ENCODE measurements at places on chromosomes 11 and 22. TPM values are rescaled to one million over a fixed set of nuclear protein-coding genes. Genes with fewer than 3 reads are reported as not detected.

DNA sequence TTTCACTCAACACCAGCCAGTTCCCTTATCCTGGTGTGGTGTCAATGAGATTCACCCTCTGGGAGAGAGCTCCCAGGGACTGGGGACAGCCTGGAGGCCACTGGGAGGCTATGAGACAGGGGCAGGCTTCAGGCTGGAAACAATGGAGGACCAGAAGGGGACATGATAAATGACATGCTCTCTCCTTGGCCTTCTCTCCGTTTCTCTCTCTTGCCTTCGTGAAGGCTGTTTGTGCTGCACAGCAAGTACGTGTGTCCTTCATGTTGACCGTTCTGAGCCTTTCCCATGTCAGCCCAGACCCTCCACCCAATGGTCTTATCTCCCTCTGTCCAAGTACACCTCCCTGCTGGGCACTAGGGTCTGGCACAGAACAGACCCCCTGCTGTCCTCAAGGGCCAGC is 1.6 kb upstream of the LZTR1 start:
- no peak for DNase-seq

DNA sequence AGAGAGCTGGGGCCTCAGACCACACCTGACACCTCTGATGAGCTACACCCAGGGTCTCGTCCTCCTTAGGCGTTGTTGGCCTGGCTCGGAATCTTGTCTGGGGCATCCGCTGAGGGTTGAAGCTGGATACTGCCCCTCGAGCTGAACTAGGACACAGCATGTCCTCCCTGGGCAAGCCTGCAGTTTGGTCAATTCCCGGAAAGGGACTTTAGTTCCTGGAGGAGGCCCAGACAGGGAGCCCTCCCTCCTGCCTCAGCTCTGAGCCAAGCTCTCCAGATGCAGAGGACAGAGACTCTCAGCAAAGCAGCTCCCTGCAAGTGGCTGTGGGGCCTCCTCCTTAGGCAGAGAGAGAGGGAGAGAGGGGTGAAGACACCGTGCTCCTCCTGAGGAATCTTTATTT is 4.9 kb downstream of the APOL3 start:
- DNase-seq, result no peak

GRCh38 chr11:74220376-74220775 is 49.3 kb downstream of the PPME1 start:
- no peak for DNase-seq

- no peak for DNase-seq
These were observed 73.2 kb upstream of the CLDN5 start for GRCh38 chr22:19597399-19597735.

GRCh38 chr22:48393885-48394284 is 1433.8 kb downstream of the BRD1 start:
- DNase-seq, result no peak

- no peak for DNase-seq
These were observed 201.7 kb upstream of the PDGFD start for GRCh38 chr11:104365676-104366075.

DNA sequence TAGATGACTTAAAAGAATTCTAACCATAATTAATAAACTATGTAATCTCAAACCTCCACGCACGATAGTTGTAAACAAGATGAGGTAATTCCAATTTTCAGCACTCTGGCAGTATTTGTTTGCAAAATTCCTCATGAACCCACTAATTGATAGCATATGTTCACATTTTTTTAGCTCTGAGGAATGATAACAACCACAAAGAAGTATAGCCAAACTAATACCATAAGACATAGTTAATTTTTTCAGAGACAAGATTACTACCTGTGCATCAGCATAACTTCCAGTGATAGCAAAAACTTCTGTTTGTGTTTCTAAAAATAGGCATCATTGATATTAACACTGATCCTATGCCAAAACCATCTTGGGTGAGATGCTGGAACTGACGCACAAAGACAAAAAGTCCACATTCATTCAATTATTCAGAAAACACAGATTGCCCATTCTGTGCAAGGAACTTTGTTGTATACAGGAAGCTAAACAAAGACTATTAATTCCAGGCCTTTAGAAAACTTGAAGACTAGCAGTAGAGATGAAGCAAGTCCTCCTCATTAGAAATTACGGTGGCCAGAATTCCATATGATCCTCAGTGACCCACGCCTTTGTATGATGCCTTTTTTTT is 57.7 kb downstream of the PDGFD start:
- no peak for DNase-seq

DNA sequence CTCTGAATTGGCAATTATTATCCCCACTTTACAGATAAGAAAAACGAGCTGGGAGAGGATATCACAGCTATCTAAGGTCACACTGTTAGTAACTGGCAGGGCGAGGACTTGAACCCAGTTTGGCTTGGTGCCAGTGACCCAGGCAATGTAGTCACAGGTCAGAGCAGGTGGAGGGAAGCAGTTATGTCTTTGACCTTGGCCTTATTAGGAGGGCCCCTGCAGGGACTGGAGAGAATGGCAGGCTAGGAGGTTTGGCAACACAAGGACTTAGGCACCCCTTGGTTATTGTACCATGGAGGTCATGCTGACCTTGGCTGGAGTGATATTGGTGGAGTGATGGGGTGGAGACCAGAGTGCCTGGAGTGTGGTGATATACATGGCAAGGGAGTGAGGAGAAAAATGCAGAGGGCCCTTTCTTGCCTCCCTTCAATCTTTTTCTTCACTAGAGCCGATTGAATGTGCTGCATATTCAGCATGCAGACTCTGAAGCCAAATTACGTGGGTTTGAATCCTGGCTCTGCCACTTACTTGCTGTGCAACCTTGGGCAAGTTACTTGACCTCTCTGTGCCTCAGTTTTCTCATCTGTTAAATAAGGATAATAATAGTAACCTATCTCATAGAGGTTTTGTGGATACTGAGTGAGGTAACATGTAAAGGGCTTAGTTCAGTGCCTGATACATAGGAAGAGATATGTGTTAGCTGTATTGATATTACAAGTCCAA is 92.7 kb upstream of the TBCEL start:
- no peak for DNase-seq

- DNase-seq, result no peak
These were observed 9.5 kb upstream of the MS4A4E start for GRCh38 chr11:60252213-60253108.

DNA sequence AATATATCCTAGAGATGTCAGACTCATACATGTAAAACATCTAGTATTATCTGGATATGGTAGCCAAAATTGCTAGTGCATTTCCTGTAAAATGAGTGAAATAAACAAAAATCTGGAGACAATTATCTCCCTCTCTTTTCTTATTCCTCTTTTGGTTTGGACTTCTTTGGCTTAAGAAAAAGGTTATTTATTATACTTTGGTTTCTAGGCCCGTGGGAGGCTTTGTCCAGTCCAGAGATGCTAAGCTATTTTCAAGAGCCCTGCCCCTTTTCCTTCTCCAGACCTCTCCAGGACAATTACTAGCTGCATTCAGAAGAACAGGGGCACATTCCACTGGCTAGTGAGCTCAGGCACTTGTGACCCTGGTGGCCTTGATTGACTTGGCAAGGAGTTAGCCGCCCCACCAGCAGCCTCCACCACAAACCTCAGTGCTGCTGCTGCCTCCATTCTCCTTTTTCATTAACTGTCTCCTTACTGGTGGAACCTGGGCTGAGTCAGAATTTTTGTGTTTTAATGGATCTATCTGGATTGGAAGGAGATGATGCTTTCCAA is 747.3 kb upstream of the TENM4 start:
- DNase-seq, result no peak

DNA sequence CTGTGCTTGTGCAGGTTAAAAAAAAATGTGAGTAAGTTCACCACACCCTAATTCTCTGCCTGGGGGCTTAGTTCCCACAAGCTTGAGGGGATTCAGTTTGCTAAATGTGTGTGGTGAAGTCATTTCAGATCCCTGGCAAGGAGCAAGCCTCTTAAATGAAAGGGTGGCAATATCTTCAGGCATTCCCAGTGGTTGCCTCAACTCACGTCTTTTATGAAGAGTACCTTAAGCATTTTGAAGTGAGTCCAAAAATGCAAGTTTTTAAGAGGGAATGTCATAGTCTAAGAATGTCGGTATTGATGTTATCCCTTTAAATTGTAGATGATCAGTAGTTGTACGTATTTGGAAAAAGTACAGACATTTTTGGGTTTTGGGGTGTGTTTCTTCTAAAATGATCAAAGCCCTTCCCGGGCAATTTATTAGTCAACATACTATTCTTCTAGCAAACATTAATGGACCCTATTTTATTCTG is 4.9 kb downstream of the TCP11L1 start:
- DNase-seq, result no peak

- no peak for DNase-seq
These were observed 10.3 kb upstream of the BIK start for GRCh38 chr22:43100225-43100624.

GRCh38 chr11:130638033-130638432 is 189.6 kb downstream of the ADAMTS15 start:
- no peak for DNase-seq

- DNase-seq, result no peak
These were observed 55.2 kb upstream of the BARX2 start for GRCh38 chr11:129320494-129320893.

DNA sequence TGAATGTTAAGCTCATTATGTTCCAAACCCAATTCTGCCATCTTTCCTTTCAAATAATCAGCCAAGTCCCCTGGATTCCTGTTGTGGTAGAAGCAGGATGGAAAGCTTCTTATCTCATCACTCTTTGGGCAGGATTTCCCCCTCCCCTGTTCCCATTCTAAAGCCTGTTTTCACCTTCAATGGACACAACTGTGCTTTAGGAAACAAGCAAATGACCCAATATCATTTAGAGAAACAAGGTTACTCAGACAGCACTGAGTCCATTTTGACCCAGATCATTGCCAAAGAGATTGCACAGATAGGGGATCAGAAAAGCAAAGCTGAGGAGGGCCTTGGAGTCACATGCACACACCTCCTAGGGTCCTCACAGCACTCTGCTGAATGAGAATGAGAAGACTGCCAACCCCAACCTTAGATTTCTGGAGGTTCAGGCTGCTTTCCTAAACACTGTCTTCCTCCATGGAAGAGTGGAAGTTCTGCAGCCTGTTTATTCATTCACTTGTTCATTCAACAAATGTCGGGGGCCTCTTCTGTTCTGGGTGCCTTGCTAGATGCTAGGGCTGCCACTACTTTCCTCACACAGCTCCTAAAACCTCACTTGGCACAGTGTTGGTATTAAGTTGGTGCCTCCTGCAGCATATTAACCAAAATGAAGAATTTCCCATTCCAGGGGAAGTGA is 95.3 kb downstream of the ME3 start:
- no peak for DNase-seq

GRCh38 chr11:120306519-120307242 is 18.4 kb upstream of the TLCD5 start:
- peak; percentile 82 for DNase-seq

DNA sequence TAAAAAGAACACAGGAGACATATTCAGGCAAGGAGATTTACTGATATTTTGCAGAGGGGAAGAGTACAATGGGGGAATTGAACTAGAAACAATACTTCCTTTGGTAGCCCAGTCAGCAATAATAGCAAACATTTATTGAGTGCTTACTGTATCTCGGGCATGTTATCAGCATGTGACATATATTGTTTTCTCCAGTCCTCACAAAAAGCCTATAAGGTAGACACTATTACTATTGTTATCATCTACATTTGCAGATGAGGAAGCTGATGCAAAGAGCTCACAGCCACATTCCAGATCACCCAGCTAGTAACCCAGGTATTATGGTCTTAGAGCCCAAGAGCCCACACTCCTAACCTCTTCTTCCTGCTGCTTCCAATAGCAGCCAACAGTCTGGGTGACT is 27.9 kb downstream of the NAV2 start:
- DNase-seq, result no peak

GRCh38 chr22:37549704-37550059 is 10.6 kb upstream of the CDC42EP1 start:
- peak; percentile 65 for DNase-seq

- DNase-seq, result no peak
These were observed 101.2 kb downstream of the SIK3 start for GRCh38 chr11:116997071-116997470.

DNA sequence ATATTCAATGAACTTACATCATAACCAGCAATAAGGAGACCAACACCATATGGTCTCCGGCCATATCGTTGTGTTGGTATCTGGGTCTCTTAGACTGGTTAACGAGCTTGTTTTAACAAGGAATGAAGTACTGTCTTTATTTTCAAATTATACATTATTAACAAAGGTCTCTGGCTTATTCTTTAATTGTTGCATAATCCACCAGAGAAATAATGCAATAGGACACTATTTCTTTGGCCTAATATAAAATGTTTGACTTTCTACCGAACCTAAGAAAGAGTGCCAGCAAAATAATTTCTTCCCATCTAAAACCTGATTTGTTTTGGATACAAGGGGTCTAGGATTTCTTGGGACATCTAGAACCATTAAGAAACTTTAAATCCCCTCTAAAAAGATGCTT is 6.4 kb downstream of the PSMA1 start:
- DNase-seq, result no peak

DNA sequence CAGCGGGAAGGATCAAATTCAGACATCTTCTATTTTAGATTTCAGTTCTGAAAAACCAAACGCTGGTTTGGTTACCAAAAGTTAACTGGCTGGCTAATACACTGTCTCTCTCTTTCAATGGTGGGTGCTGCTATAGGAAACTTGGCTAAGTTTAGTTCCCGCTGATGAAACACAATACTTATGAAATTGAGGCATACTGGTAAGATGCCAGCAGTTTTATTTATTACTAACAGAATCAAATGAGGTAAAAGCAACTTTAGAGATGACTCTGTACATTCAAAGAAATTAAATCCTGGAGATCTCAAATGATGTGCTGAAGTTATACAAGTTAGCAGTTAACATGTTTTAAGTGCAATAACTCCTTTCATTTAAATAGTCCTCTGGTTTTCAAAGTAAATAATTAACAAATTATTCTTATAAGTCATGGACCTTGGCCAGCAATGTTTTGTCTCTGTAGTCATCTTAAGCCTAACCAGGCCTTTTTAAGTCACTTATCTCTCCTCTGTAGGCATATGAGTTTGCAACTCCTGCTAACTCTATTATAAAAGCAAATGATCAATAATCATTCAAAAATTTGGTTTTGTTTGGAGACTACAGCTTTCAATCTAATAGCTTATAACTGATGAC is 54.8 kb downstream of the PAK1 start:
- no peak for DNase-seq

SLC25A18 gene
- total RNA-seq, result 0.66 TPM

MYO18B gene
- total RNA-seq, result 0.48 TPM

EXPH5 gene
- total RNA-seq, result 1.2 TPM

BDNF gene
- 2.9 TPM for total RNA-seq

DBX1 gene
- total RNA-seq, result 1.8 TPM

ELF5 gene
- not detected for total RNA-seq

SNX32 gene
- total RNA-seq, result 0.26 TPM

CASP5 gene
- total RNA-seq, result not detected

MPZL2 gene
- 0.38 TPM for total RNA-seq

C11orf42 gene
- not detected for total RNA-seq

DMC1 gene
- total RNA-seq, result 20.4 TPM

DCDC1 gene
- 0.59 TPM for total RNA-seq
